GM12878 (cell line): ENCODE measurements at places on chromosomes 7 and 10.
A peak's percentile ranks its signal among the peaks of the same experiment; 100 is the strongest.

DNA sequence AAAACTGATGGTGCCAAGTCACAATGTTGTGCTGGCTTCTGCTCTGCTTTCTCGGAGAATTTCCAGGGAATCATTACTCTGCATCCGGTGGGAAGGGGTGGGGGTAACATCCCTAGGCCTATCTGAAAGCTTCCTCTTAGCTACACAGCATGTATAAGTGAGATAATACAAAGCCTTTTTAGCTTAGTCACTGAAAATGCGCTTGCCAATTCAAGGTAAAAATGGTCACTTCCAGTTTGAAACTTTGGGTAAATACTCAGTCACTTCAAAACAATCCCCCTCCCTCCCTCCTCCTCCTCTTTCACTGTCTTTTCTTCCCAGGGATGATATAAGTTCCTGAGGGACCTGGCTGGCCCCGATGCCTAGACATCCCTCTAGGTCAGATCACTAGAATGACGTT, 57.3 kb upstream of the APBB1IP start:
- peaks cover 10% of the 10 kb centered on the region for H3K4me1 ChIP-seq
- H3K27ac ChIP-seq, result no peak overlapping the region
- H3K27me3 ChIP-seq, result no peaks in the 10 kb centered on the region
- no peaks in the 10 kb centered on the region for H3K36me3 ChIP-seq
- no peak for DNase-seq

DNA sequence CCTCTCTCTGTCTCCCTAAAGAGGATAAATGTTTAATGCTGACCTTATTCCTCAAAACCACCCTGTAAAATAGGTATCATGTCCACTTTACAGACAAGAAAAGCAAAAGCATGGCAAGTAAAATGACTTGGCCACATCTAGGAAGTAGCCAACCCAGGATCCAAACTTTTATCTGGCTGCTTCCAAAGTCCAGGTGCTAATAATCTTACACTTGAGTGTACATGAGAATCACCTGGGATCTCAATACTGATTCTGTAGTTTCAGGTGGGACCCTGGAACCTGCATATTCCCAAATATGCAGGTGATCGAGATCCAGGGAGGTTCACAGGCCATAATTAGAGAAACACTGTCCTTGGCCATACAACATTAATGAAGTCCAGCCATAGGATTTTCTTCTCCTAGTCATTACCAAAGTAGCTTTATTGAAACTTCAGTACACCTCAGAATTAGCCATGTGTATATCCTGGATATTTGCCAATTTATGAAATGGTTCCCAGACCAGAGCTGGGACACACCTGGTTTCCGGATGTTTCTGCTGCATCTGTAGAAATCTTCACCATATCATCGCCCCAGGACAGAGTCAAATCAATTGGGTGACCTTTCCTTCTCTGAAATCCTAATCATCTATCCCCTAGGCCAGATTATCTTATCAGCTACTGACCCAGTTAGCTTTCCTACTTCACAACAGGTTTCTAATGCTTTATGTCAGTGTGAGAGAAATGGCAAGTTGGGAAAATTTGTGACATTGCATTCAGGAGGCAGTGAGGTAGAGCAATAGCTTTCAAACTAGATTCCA, 119.1 kb upstream of the KMT2E start:
- peaks cover 76% of the 10 kb centered on the region for H3K4me1 ChIP-seq
- H3K36me3 ChIP-seq, result no peaks in the 10 kb centered on the region
- peak overlapping the region; percentile 97 for H3K27ac ChIP-seq
- no peaks in the 10 kb centered on the region for H3K27me3 ChIP-seq
- peak; percentile 84 for DNase-seq

GRCh38 chr10:43491855-43492254, 54.9 kb downstream of the ZNF487 start:
- H3K27me3 ChIP-seq, result no peaks in the 10 kb centered on the region
- no peak overlapping the region for H3K27ac ChIP-seq
- no peak overlapping the region for H3K4me3 ChIP-seq

GRCh38 chr10:126955396-126955795, 50.2 kb downstream of the DOCK1 start:
- DNase-seq, result no peak
- H3K4me1 ChIP-seq, result no peaks in the 10 kb centered on the region
- H3K27me3 ChIP-seq, result no peaks in the 10 kb centered on the region
- H3K4me3 ChIP-seq, result no peak overlapping the region

GRCh38 chr10:117653170-117653515, 110.6 kb downstream of the EMX2 start:
- peak overlapping the region; percentile 75 for H3K27ac ChIP-seq
- no peaks in the 10 kb centered on the region for H3K36me3 ChIP-seq
- no peak overlapping the region for H3K4me3 ChIP-seq
- H3K27me3 ChIP-seq, result no peaks in the 10 kb centered on the region

GRCh38 chr7:142709921-142710320, 39.4 kb upstream of the PRSS1 start:
- DNase-seq, result no peak
- no peak overlapping the region for H3K27ac ChIP-seq
- H3K4me1 ChIP-seq, result no peaks in the 10 kb centered on the region
- H3K36me3 ChIP-seq, result no peaks in the 10 kb centered on the region
